ENCODE measurements at places on chromosomes 5 and 9. TPM values are rescaled to one million over a fixed set of nuclear protein-coding genes. Genes with fewer than 3 reads are reported as not detected.

BTNL8 gene
- not detected for total RNA-seq

LCN9 gene
- total RNA-seq: not detected

MVB12B gene
- 23.4 TPM for total RNA-seq

ADGRV1 gene
- total RNA-seq: 15.5 TPM

RNF38 gene
- 18.6 TPM for total RNA-seq

ZNF300 gene
- 8.7 TPM for total RNA-seq

LECT2 gene
- not detected for total RNA-seq
